B cell (primary cell): ENCODE measurements at places on chromosomes 1 and 21. TPM values are rescaled to one million over a fixed set of nuclear protein-coding genes. Genes with fewer than 3 reads are reported as not detected.

GRCh38 chr1:218667781-218668516, 322.8 kb downstream of the TGFB2 start:
- no peak for DNase-seq

DNA sequence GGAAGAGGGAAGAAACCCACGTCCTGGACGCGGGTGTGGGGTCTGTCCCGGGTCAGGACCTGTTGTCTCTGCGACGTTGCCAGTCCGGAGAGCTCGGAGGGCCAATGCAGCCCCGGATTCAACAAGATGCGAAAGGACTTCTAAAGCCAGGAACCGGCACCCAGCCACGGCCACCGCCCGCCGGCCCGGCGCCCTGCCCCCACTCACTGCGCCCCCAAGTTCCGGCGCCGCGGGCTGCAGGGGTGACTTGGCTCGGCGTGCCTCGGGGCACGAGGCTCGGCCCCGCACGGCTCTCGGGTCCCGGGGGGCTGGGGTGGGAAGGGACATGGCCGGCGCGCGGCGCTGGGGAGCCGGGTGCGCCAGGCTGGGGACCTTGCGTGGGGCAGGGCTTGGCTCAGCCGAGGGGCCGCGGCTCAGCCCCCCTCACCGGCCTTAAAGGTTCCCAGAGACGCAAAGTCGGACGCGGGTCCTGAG, 51.8 kb upstream of the H6PD start:
- DNase-seq: no peak

DNA sequence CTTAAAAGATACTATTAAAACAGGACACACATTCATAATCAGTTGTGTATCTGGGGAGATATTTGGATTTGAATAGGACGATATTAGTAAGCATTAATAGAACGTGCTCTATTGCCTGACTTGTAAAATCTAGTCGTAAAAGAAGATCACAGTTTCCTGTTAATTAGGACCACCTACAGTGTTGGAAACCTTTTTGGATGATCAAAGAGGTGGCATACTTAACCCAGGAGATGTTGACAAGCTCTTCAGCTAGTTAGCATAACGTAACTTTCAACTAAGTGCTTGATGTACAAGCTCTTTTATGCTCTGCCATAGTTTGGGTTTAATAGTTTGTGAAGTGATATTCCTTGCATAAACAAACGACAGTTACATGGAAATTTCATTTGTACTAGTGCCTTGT, 293.3 kb upstream of the NR5A2 start:
- no peak for DNase-seq

- peak; percentile 28 for DNase-seq
Measured at GRCh38 chr1:229848752-229849677, 218.0 kb upstream of the GALNT2 start.

Gene OR10J1
- not detected in 2 replicates for total RNA-seq

Gene HES3
- not detected in 2 replicates for total RNA-seq

GRCh38 chr1:200510228-200510623, 100.4 kb upstream of the ZNF281 start:
- peak; percentile 77 for DNase-seq
